ENCODE measurements at places on chromosomes 7 and 10. TPM values are rescaled to one million over a fixed set of nuclear protein-coding genes. Genes with fewer than 3 reads are reported as not detected.

Gene TLX1
- 0.21 TPM for total RNA-seq

Gene PIP
- total RNA-seq, result not detected

Gene AKR1C3
- 91.3 TPM for total RNA-seq

Gene KLF14
- total RNA-seq, result not detected

Gene MSS51
- 2.3 TPM for total RNA-seq

Gene MAGI2
- total RNA-seq, result 7.2 TPM

Gene WNT2
- not detected for total RNA-seq

Gene PDE1C
- total RNA-seq, result 50.8 TPM

Gene CALML5
- total RNA-seq, result not detected

Gene NKX1-2
- not detected for total RNA-seq

Gene PDSS1
- total RNA-seq, result 4.7 TPM

Gene AMPH
- total RNA-seq, result 7.5 TPM

Gene LZTS2
- 43.9 TPM for total RNA-seq

Gene TOMM7
- total RNA-seq, result 444 TPM

Gene TAS2R5
- total RNA-seq, result 0.53 TPM

Gene IKZF1
- total RNA-seq, result 4.4 TPM

Gene CHAT
- not detected for total RNA-seq

Measured in left cardiac atrium (tissue), 4 donors.